ENCODE measurements at places on chromosomes 3 and 15.
A peak's percentile ranks its signal among the peaks of the same experiment; 100 is the strongest.

DNA sequence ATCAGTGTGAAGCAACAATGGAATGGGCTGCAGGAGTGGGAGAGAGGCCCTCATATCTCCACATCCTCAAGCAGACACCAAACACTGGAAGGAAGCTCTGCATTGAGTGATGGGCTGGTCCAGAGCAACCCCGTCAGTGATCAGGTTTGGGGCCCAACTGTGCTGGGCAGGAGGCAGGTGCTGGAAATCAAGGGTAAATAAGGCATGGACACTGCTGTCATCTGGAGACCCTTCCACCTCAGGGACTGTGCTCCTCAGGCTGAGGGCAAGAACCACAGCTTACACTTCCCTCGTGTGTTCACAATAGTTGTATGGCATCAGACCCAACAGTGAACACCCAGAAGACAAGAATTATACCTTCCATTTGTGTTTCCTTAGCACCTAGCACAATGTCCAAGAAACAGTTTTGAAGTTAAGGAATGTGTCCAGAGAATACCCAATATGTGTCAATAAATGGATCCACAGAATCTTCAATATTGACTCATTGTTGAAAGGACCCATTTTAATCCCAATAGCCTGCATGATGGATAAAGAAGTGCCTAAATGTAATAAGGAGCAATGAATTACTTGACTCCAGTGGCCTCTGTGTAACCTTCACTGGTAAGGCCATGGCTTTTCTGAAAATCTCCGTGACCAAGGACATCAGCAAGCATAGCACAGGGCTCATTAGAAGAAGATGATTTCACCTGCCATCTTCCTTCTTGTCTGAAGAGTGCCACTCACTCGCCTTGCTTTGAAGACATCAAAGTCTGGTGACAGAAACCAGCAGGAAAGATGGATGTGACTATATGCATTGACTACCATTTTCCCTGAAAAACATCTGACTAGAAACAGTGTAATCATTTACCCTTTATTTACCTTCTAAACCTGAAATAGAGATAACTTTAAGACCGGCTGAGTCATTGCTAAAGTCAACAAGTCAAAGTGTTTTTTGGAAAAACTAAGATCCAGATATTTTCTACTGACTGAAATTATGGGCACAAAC lies 7.0 kb upstream of the AHSG start:
- no peak for DNase-seq

DNA sequence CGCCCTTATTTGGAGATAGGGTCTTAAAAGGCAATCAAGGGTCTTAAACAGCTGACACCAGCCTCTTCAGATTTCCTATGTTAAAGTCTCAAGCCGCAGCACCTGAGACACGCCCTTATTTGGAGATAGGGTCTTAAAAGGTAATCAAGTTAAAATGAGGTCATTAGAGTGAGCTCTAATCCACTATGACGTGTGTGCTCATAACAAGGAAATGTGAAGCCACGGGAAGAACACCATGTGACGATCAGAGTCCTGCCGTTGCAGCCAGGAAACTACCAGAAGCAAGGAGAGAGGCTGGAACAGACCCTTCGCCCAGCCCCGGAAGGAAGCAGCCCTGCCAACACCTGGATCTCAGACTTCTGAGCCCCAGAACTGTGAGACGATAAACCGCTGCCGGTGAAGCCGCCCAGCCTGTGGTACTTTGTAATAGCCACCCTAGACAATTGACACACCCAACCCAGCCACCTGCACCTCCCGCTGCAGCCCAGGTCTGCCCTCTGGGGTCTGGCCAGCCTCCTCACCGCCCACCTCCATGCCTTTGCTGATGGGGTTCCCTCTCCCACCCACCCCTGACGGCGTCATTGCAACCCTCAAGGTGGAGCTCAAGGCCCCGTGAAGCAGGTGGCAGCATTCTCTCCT lies 137.9 kb downstream of the MEGF11 start:
- no peak for DNase-seq

DNA sequence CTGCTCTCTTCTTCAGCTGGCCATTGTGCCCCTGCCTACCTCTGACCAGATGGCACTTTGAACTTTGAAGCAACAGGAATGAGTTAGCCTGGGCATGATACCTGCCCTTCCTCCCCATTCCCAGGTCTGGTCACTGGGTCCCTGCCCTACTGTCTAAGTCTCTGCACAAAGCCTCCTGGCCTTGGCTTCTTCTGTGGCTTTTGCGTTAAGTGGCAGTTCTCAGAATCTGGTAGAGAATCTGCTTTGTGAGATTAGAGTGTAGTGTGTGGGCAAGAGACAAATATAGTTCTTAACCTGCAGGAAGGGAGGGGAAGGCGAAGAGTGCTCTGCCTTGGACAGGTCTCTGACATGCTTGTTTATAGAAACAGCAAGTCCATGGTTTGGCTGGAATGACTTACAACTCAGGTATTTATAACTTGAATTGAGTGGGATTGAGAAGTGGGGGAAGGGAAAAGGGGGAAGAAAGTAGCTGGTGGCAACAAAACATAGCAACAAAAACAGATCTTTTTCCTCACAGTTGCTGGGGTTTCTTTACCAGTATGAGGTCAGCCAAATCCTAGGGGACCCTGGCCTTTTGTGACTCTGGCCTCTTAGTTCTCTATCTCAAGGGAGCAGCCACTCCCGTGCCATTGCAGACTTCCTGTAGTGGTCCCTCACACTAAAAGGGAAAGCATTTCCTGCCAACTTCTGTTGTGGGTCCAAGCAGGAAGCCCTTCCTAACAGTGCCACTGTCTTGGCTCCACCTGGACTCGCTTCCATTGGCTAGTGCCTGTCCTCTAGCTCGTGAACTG lies 16.7 kb downstream of the MAPKBP1 start:
- no peak for DNase-seq

GRCh38 chr3:16666206-16666605 lies 61.0 kb upstream of the DAZL start:
- DNase-seq, result no peak

GRCh38 chr3:96843505-96844203 lies 29.3 kb downstream of the EPHA6 start:
- DNase-seq, result no peak

- DNase-seq, result no peak
These were observed 222.1 kb downstream of the FHIT start for GRCh38 chr3:61029194-61029593.

DNA sequence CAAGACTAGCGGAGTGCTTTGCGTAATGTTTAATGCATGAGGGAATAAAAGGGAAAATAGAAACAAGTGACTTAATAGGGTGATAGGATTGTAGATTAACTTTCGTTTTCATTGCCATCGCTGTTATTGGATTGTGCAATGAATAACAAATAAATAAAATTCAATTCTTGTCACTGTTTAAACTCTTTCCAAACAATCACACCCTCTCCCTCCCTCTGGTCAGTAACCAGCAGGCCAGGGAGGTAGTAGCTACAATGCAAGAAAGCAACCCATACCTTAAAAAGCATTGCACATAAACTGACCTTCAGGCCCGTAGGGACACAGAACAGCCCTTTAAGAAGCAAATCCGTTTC lies 705 bp upstream of the TFRC start:
- peak; percentile 86 for DNase-seq

DNA sequence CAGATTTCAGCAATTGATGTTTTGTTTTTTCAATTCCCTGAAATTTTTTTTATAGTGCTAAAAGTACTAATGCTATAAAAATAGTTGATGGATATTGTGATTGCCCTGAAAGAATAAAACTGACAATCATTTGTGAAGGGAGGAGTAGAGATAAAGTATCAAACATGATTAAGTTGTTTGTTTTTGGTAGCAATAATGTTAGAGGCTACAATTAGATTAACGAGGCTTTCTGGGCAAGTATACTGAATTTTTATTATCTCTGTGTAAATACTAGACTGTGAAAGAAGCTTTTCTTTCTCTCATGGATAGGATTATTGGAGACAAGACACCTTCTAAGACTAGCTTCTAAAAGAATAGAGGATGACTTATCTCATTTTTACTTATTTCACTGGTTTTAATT lies 15.6 kb downstream of the NR1D2 start:
- no peak for DNase-seq

All from inflammatory macrophage treated with lipopolysaccharide for 4 hours (primary cell).